ENCODE measurements at places on chromosomes 6 and 20.

GRCh38 chr20:1041845-1042390 lies 39.8 kb upstream of the RSPO4 start:
- DNase-seq = no peak

DNA sequence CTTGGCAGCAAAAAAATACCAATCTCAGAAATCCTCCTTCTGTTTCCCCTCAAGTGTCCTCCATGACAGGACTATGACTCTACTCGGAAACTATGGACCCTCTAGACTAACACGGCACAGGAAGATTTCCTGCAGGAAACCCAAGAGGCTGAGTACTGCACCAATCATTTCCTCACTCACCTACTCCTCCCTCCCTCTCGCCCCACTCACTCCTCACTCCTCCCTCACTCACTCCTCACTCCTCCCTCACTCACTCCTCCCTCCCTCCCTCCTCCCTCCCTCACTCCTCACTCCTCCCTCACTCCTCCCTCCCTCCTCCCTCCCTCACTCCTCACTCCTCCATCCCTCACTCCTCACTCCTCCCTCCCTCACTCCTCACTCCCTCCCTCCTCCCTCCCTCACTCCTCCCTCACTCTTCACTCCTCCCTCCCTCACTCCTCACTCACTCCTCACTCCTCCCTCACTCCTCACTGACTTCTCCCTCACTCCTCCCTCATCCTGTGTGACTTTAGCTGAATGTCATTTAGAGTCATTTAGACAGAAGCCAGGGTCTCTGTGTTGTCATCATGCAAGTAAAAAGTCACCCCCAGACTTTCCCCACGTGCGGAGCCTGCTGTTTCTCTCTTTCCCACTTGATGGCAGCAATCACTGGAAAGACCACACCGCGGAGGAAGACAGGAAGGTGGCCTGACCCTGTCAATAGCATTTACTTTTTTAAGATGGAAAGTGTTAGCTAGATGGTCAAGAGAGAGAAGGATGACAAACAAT lies 226.8 kb upstream of the PDE10A start:
- DNase-seq = no peak

DNA sequence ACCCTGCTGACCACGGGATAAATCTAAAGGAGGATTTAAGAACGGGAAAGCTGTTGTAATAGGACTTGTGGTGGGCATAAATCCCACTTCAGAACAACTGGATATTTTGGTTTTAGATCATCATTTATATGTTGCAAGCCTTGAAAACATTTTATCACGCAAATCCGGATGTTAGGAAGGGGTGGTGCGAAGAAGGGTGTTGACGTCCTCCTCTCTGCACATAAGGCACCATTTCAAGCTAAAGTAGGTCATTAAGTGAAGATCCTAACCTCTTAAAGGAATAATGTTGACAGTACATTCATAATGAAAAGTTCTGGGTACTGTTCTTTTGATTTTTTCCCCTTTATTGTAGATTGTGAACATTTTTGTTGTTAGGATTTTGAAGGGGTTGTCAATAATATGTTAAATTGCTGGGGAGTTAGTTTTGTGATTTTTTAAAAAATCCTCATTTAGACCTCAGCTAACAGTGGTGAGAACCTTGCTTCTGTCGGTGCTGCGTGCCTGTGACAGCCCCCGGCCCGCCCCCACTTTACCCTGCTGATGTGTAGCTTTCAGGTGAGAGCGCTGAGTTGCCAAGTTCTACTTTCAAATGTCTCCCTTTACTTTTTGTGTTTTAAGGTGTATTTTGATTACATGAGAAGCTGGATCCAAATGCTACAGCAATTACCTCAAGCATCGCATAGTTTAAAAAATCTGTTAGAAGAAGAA lies 88.8 kb downstream of the MAP3K4 start:
- no peak for DNase-seq

DNA sequence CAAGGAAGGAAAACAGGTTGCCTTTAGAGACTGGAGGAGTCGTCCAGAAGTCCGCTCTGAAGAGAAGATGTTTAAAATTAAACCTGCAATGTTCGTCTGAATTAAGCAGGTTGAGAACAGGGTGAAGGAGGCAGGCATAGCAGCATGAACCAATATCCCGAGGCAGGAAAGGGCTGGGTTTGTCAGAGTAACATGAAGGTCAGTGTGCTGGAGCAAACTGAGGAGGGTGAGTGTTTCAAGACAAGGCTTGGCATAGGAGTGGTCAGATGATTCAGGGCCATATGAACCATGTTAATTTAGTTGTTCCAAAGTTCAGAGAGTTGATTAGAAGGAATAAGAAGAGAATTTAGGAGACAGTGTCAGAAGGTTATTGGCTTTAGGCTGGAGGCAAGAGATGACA lies 93.3 kb downstream of the UTRN start:
- no peak for DNase-seq

DNA sequence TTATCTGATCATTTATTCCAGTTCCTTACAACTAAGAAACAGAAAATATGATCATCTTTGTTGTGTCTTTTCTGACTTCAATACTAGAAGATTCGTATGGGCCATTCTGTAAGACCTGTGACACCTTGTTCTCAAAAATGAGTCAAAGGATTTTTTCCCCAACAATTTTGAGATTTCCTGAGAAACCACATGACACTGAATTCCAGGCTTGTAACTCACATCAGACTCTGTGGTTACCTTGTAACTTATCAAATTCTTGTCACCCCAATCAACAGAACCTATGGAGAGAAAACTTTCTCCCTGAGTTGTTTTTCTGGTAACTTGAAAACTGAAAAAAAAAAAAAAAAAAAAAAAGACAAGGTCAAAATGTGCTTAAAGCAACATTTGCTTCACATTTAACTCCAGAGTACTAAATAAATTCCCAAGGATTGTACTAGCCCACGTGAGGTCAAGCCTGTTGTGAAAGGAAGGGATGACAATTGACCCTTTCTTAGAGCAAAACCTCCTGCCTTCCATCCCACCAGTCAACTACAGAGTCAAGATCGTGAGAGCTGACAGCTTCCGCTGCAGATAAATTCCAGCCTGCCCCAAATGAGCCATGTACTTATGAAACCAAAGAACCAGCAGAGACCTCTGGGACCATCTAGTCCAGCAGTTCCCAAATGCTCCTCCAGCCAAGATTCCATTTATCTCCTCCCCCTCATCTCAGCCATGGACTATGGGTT lies 140.3 kb downstream of the TBX18 start:
- DNase-seq = no peak

DNA sequence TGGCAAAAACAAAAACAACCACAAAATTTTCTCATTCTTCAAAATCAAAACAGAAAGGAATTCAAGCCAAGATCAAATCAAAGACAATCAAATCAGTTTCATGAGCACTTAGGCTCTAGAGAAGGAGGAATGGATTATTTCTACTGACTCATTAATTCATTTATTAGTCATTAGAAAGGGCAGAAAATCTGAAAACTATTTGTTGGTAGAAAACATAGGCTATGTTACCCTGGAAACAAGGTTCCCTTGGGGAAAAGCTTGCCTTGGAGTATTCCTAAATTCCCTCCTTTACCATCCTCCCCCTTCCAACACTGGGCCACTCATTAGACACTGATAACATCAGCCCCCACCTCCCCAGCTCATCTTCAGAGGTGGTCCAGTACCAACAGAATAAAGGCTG lies 17.5 kb downstream of the KIF16B start:
- DNase-seq = peak; percentile 21

DNA sequence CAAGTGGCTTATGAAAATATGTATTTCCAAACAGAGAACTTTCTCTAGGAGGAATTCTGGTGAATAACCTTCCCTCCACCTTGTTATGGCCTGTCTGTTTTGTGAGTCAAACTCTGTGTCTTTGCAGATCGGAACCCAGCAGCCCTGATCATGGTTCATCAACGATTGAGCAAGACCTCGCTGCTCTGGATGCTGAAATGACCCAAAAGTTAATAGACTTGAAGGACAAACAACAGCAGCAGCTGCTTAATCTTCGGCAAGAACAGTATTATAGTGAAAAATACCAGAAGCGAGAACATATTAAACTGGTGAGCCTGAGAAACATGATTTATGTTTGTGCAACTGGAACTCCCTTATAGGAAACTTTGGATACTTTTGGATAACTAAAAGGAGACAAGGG lies 294.5 kb upstream of the PLCB4 start:
- DNase-seq = no peak

DNA sequence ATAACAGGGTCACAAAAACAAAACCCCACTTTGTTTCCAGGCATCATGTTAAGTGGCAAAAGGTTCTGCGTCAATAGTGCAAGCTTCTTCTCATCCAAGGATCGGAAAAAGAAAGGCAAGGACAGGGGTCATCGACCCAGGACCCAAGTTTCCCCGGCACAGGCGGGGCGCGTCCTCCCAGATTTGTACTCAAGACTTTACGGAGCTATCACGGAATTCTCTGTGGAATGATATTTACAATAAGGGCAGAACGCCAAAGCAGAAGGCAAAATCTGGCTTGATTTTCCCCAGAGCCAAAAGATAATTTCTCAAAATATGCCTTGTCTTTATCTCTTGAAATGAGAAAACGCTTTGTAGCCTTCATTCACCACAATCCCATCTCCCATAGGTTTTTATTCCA lies 25.5 kb downstream of the PDE10A start:
- DNase-seq = peak; percentile 16

- no peak for DNase-seq
Observed at GRCh38 chr6:130376936-130377335, 11.1 kb downstream of the TMEM200A start.

DNA sequence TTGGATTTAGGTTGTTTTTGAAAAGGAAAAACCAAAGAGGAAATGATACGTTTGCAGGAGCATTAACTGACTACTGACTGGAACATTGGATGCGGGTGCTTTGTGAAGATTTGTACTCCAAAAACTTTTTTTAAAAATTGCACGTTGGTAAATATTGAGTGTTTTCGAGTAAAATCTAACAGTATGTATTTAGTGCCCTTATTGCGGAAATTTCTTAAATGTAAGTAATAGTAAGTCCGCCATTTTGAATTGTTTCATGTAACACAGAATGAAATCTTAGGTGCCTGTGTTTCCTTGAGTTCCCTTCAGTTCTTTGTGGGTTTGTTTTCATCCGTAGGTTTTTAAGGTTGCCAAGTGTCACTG lies 15.2 kb upstream of the LIN28B start:
- DNase-seq = no peak
